ENCODE measurements at places on chromosomes 2 and 18.

GRCh38 chr18:50696436-50696835 is 123.4 kb downstream of the MRO start:
- no peak for DNase-seq

GRCh38 chr18:6428851-6429395 is 14.2 kb upstream of the L3MBTL4 start:
- DNase-seq = no peak

DNA sequence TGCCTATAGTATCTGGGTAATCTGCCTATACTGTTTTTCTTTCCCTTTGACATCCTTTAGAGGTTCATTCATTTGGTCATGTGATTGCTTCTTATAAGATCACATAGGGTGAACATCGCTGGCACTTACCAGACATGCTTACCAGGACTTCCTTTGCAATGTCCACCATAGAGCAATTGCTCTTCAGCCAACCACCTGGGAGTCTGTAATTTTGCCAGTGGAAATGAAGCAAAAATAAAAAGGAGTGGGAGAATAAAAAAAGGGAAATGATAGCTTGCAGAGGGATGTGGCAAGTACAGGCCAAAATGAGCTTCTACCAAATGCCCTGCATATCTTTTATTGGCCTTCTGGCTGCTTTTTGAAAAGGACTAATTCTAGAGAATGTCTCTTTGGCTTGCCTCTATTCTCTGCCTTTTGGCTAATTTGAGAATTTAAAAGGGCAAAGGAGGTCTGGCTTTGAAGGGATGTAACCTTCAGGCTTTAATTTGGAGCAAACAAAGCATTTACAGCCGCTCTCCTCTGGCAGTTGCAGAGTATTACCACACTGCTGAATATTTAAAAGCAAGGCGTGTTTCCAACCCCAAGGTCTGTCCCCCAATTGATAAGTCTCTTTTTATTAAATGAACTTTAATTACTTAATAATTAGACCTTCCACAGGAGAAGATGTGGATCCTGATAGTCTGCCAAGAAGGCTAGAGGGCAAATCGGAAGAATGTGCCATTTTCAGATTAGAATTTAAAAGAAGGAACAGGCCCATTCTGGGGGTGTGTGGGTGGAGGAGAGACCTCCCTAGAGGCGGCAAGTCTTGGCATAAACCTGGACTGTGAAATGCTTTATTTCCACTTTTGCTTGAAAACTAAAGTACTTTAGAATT is 557.9 kb downstream of the DCC start:
- no peak for DNase-seq

DNA sequence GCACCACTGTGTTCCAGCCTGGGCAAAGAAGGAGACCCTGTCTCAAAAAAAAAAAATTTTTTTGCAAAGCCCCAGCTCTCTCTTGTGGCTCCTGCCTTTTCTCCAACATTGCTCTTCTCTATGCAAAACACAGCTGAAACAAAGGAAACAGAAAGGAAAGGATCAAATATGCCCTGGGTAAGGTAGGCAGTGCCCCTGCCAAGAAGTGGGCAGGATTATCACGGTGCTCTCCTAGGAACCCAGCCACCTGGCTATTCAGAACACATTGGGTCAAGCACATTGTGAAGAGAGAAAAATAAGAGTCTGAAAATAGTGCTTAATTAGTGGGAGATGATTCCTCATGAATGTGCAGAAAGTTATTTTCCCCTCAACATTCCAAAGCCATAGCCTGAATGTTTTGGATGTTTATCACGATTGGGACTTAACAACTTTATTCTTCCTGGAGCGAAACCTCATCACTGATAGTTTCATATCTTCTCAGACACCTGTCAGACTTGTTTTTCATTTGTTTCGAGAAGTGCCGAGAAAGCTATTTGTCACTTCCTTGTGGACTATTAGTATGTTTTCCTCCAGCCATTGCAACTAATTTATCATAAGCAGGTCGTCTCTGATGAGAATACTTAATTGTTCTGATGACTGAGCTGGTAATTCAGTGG is 42.7 kb upstream of the RPL31 start:
- no peak for DNase-seq

DNA sequence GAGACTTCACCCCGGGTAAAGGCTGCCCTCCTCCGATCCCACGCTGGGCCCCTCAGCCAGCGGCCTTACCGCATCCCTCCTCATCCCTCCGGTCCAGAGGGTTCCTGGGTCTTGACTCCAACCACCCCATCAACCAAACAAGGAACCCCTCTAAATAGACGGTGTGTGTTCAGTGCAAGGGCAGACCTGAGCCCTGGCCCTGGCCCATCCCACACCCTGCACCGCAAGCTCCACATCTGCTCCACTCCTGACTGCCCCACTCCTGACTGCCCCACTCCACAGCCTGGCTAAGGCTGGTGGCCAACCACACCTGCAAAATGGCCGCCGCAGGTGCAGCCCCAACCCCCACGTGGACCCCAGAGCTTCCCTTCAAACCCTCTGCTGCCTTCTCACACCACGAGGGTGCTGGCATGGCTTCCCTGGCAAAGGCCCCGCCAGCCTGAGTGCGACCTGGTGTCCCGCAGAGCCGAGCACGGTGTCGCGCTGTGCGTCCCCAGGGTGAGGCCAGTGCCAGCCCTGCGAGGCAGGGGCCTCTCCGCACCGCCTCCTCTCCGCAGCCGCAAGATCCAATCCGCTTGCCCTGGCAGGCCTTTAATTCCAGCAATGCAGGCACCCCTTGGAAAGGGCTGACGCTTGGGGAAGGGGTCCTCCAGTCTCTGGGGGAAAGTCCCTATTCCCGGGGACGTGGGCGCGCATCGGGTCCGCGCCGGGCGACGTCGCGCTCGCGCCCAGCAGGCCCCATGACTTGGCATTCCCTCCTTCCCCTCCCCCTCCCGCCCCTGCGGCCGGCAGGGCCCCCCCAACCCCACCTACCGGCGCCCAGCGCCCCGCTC is 1.5 kb downstream of the KIF1A start:
- DNase-seq = no peak

GRCh38 chr2:20431772-20432171 is 15.1 kb upstream of the RHOB start:
- DNase-seq = no peak

- DNase-seq = peak; percentile 98
Observed at GRCh38 chr2:44168681-44169154, at the start of gene PPM1B. Gene PPM1B (plus strand): TSS chr2:44168875. CDS start chr2:44201200, 32,325 bp downstream.

GRCh38 chr2:109383505-109384307 is 230.1 kb downstream of the SEPTIN10 start:
- DNase-seq = no peak

- no peak for DNase-seq
Observed at GRCh38 chr18:67467188-67467587, 49.3 kb downstream of the DSEL start.

GRCh38 chr2:46294176-46294836 is 2.9 kb upstream of the EPAS1 start:
- DNase-seq = no peak

DNA sequence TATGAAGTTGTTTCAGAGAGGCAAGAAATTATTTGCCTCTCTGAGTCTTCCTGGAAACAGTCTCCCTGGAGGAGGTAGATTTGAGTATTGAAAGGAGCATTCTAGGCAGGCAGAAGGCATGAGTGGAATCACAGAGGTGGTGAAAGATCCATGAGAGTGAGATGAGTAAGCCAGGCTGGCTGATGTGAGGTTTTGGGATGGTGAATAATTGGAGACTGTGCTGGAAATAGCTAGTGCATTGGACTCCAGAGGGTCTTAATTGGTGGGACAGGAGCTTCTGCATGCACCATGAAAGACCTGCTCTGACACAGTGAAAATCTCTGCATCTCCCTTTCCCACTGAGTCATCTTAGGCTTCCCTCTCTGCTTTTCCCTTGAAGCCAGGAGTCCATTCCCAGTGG is 46.3 kb downstream of the CDC42EP3 start:
- no peak for DNase-seq

GRCh38 chr2:197377670-197378069 is 57.2 kb downstream of the SF3B1 start:
- no peak for DNase-seq

- no peak for DNase-seq
Observed at GRCh38 chr2:241843321-241844065, 15.2 kb downstream of the PDCD1 start.

GRCh38 chr2:166361351-166362153 is 14.2 kb downstream of the SCN9A start:
- DNase-seq = no peak

- DNase-seq = no peak
Observed at GRCh38 chr18:45606007-45606406, 9.3 kb upstream of the SLC14A2 start.

DNA sequence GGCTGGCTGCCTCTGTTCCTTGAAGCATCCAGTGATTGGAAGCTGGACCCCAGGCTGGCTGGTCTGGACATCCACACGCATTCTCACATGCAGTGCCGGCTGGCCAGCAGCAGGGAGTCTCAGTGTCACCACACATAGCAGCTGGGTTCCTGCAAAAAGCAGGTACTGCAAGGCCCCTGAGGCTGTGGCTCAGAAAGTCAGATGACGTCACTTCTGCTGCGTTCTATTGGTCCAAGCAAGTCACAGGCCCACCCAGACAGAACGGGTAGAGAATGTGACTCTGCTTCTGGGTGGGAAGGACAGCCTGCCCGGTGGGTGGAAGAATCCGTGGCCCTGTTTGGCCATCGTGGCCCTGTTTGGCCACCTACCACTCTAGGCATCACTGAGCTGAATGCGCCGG is 51.3 kb upstream of the SPP2 start:
- DNase-seq = no peak

GRCh38 chr2:39107724-39108273 is 13.1 kb downstream of the SOS1 start:
- no peak for DNase-seq

DNA sequence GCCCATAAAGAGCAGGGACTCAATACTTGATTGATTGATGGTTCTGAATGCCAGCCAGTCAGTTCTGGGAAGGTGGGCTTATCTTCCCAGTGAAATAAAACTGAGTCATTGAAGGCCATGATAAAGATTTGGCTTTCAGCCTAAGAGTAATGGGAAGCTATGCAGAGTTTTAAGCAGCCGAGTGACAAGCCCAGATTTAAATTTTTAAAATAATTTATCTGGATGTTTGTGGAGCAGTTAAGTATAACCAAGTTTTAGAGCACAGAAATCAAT is 122.8 kb downstream of the RAPGEF4 start:
- no peak for DNase-seq

DNA sequence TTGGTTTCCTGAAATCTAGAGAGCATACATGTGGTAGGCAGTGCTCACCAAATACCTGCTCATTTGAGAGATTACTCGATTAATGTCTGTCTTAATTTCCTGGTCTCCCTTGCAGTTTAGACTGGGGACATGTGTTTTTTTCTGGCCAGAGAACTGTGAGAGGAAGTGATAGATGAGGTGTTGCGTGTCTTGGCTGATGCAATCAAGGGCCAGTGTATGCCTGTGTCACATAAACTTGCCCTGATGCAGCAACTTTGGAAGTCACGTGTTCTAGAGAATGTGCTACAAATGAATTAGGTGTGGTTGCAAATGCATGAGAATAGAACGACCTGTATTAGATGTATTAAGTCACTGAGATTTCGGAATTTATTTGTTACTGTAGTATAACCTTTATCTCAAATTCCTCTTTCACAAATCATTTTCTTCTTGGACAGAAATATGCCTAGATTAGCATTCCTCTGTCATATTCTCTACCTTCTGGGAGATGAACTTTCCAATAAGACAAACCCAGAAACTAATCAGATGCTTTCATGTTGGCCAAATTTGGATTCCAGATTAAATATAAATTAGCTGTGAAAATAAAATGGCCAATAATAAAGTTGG is 9.9 kb upstream of the IL1A start:
- DNase-seq = no peak

DNA sequence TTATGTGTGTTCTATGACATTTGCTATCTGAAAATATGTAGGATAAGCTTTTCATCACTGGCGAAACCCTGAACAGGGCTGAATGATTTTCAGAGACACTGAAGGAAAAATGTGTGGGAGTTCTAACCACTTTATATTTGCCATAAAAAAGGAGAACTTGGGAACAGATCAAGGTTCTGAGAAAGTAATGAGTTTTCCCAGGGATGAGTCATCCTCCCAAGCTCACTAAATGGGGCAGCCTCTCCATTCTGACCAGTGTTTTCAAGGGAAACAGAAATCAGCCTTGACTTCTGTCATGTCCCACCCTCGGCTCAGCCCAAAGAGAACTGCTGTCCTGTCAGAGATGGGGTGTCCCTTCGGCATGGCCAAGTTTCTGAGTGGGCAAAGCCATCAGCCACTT is 2109.8 kb upstream of the CELF4 start:
- DNase-seq = no peak

DNA sequence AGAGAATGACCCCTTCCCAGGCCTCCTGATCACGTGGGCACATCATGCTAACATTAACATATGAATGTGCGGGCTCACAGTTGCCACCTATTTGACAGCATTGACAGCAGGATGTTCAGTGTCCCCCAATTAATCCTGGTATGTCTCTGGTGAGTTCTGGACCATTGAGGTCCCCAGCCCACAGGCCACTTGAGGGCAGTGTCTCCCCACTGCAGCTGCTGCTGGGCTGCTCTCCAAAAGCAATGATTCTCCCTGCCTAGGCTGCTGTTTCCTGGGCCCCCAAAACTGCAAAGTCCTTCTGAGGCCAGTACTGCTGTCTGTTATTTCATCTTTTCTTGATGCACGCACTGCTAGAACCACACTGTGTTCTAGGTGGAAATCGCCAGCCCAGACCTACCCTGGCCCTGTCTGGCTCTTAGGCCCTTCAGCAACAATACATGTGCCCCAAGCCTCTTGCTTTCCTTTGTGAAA is 52.7 kb upstream of the MAPK4 start:
- DNase-seq = no peak

DNA sequence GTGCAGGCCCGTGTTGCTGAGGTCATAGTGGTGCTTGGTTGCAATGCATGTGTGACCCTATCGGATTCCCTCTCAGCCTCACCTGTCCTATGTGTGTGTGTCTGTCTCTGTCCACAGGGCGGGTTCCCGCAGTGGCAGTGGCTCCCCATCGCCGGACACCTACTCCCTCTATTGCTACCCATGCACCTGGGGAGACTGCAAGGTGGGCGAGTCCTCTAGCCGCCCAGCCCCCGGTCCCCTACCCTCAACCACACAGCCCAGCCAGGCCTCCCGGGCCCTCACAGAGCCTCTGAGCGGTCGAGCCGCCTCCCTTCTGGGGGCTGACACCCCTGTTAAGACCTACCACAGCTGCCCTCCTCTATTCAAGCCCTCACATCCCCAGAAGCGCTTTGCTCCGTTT is 14.2 kb downstream of the GAREM2 start:
- no peak for DNase-seq

GRCh38 chr18:45998244-45998643 is 31.1 kb upstream of the EPG5 start:
- peak; percentile 2 for DNase-seq

- DNase-seq = no peak
Observed at GRCh38 chr2:215876139-215876936, 137.0 kb downstream of the MREG start.

DNA sequence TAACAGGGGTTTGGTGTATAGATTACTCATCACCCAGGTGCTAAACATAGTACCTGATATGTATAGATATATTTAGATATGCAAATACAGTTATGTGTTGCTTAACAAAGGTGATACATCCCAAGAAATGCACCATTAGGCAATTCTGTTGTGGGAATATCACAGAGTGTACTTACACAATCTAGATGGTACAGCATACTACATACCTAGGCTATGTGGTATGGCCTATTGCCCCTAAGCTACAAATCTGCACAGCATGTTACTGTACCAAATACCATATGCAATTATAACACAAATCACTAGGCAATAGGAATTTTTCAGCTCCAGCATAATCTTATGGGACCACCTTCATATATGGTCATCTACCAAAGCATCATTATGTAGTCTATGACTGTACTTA is 43.5 kb upstream of the NPAS2 start:
- DNase-seq = no peak

GRCh38 chr2:187644981-187645380 is 90.7 kb upstream of the TFPI start:
- DNase-seq = no peak
